ENCODE measurements at places on chromosomes 5 and 9. TPM values are rescaled to one million over a fixed set of nuclear protein-coding genes. Genes with fewer than 3 reads are reported as not detected.

The ITGA1 gene
- 1.4 TPM for total RNA-seq

The ADAMTS12 gene
- under 0.01 TPM for total RNA-seq

The WDR38 gene
- total RNA-seq, result not detected

The IL13 gene
- total RNA-seq, result not detected

The PRDM9 gene
- total RNA-seq, result under 0.01 TPM

The PCDH12 gene
- 0.34 TPM for total RNA-seq

The TEX48 gene
- total RNA-seq, result not detected

The SHOC1 gene
- total RNA-seq, result 0.07 TPM
